Adrenal gland (tissue), 19 donors: ENCODE measurements at places on chromosomes 4 and X. TPM values are rescaled to one million over a fixed set of nuclear protein-coding genes. Genes with fewer than 3 reads are reported as not detected.

- peaks cover 25% of the 10 kb centered on the region for H3K36me3 ChIP-seq
- no peak for DNase-seq
- H3K4me1 ChIP-seq = peaks cover 26% of the 10 kb centered on the region
- H3K27me3 ChIP-seq = no peaks in the 10 kb centered on the region
- H3K4me3 ChIP-seq = peak overlapping the region; percentile 69
Measured at GRCh38 chr4:83454686-83455085, 937 bp downstream of the HELQ start.

GRCh38 chrX:10157032-10157341 lies 212 bp downstream of the CLCN4 start:
- H3K27me3 ChIP-seq = peaks cover 26% of the 10 kb centered on the region
- peak overlapping the region; percentile 27 for H3K27ac ChIP-seq

DNA sequence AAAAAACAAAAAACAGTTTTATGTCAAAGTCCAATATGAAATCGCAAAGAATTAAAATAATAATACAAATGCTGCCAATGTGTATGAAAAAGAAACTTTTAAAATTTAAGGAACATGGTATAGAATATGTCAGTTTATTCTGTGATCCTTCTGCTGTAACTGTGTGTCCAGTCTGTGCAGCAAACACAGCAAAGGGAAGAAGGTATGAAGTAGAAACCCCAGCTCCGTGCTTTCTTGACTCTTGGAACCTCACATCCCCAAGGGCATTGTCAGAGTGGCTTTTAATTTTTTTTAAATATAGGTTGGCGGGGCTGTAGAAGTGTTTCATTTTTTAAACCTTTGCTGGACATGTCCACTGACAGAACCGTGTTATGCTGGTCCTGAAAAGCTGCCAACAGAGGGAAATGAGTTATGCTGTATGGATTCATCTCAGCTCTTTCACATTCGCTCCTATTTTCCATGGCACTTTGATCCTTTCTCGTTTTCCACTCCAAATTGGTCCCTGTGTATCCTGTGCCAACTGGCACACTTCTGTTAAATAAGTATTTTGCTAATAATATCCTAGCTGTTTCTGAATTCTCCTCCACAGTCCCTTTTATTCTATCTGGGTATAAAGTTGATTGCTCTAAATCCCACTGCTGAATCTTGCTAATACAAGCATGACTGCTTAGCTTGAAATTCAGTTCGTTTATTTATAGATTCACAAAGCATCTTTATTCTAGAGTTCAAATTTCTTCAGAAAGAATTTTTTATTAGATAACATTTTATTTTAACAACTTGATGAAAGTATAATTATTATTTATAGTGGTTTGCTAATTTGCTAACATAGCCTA lies 127.0 kb upstream of the DDIT4L start:
- H3K4me3 ChIP-seq = peak overlapping the region; percentile 10
- no peaks in the 10 kb centered on the region for H3K36me3 ChIP-seq
- H3K4me1 ChIP-seq = peaks cover 14% of the 10 kb centered on the region
- H3K27ac ChIP-seq = no peak overlapping the region
- DNase-seq = no peak

DNA sequence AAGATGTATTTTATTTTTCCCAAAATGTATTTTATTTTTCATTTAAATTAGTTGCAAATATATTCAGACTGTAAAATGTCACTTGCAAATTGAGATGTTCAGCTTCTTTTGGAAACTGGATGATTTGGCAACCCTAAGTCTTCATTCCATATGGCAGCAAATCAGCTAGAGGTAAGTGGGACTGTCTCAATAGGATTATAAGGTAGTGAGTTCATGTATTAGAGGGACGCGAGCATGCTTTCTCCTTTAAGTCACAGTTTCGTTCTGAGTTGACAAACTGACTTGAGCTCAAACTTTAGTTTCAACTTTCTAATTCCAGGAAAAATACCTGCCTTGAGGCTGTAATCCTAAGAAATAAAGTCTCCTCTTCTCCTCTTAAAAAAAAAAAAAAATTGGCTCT lies 44.2 kb upstream of the TMEM131L start:
- no peaks in the 10 kb centered on the region for H3K36me3 ChIP-seq
- H3K4me3 ChIP-seq = no peak overlapping the region
- no peak overlapping the region for H3K27ac ChIP-seq
- no peak for DNase-seq
- H3K4me1 ChIP-seq = no peaks in the 10 kb centered on the region

DNA sequence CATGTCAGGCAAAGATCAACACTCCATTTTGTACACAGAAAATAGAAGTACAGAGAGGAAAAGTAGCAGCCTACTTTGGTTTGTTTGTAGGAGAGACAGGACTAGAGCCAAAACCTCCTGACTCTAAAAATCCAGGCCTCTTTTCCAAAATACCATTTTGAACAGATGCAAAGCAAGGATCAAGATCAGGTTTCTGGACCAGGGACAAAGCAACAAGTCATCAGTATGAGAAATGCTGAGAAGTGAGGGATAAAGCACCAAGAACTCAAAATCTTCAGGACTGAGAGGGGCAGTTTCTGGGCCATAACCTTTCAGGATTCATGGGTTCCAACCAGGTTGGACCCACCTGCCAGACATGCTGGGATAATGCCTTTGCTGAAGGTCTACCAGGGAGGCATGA lies 36.6 kb upstream of the MBTPS2 start:
- H3K36me3 ChIP-seq = no peaks in the 10 kb centered on the region
- no peak overlapping the region for H3K27ac ChIP-seq
- no peak overlapping the region for H3K4me3 ChIP-seq

DNA sequence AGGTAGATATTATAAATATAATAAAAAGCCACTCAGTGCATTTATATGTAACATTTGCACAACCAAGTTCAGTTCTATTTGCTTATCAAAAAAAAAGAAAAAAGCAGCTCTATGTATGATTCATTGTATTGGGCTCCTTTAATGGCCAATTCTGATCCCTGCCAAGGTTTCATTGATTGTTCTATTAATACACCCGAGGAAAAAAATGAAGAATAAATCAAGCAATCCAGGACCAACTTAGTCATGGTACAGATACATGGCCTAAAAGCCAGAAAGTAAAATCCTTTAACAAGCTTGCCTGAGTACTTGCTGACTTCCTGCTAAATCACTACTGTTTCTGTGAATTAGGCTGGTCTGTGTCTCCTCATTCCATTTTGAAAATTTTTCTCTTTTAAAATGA lies 77.6 kb upstream of the PCDH7 start:
- H3K4me1 ChIP-seq = no peaks in the 10 kb centered on the region
- no peak overlapping the region for H3K4me3 ChIP-seq
- H3K27ac ChIP-seq = no peak overlapping the region
- no peaks in the 10 kb centered on the region for H3K27me3 ChIP-seq

Gene SLC9B1
- total RNA-seq = 1.6 TPM

Gene GC
- total RNA-seq = 0.06 TPM

Gene LANCL3
- 0.69 TPM for total RNA-seq

Gene EXOC1
- total RNA-seq = 30.4 TPM
